Activated T-helper 2 cell treated with anti-CD3 and anti-CD28 coated beads, Interferon-gamma antibody, Interleukin-2, Interleukin-4, amounts not matched to agents 10 μg/mL and 5 μg/mL and 100 μg/mL, durations not matched to agents 14 hours and 24 hours and 36 hours (primary cell): ENCODE measurements at places on chromosomes 16 and 17. TPM values are rescaled to one million over a fixed set of nuclear protein-coding genes. Genes with fewer than 3 reads are reported as not detected.

The FASN gene
- total RNA-seq = 387 and 409 TPM in 2 replicates

The PNMT gene
- not detected in 2 replicates for total RNA-seq

The NOS2 gene
- total RNA-seq = 0.07 TPM in 1 of 2 replicates, not detected in the other

The PRSS8 gene
- total RNA-seq = not detected in 2 replicates

The TBX6 gene
- 2.7 and 2.9 TPM in 2 replicates for total RNA-seq

The CDYL2 gene
- total RNA-seq = 26.2 and 36.8 TPM in 2 replicates

The DPEP2 gene
- 3.7 and 4.3 TPM in 2 replicates for total RNA-seq

- H3K4me1 ChIP-seq = peaks cover 43% of the 10 kb centered on the region
- H3K27ac ChIP-seq = no peak within 1 kb of the TSS
- no peak within 1 kb of the TSS for H3K4me3 ChIP-seq
- peaks cover 79% of the 10 kb centered on the region for H3K27me3 ChIP-seq
- DNase-seq = no peak
- no peaks in the 10 kb centered on the region for H3K36me3 ChIP-seq
Observed at GRCh38 chr17:48589831-48590606, at the start of gene HOXB3. Gene HOXB3 (minus strand): TSS chr17:48590241. CDS start chr17:48552474, 37,767 bp downstream.

GRCh38 chr17:47902039-47902744 lies 6.2 kb downstream of the SP2 start:
- no peak for DNase-seq
- H3K4me3 ChIP-seq = no peak overlapping the region
- H3K36me3 ChIP-seq = peaks cover 17% of the 10 kb centered on the region
- no peaks in the 10 kb centered on the region for H3K27me3 ChIP-seq
- H3K27ac ChIP-seq = no peak overlapping the region

DNA sequence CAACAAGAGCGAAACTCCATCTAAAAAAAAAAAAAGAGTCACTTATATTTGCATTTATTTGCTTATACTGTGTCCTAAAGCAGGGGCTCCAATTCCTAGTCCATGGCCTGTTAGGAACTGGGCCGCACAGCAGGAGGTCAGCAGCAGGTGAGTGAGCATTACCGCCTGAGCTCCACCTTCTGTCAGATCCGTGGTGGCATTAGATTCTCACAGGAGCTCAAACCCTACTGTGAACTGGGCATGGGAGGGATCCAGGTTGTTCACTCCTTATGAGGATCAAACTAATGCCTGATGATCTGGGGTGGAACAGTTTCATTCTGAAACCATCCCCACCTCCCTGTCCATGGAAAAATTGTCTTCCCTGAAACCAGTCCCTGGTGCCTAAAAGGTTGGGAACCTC lies 24.9 kb downstream of the ITGB3 start:
- no peak overlapping the region for H3K27ac ChIP-seq
- no peak for DNase-seq
- H3K27me3 ChIP-seq = peaks cover 5% of the 10 kb centered on the region
- no peaks in the 10 kb centered on the region for H3K36me3 ChIP-seq
- no peak overlapping the region for H3K4me3 ChIP-seq

DNA sequence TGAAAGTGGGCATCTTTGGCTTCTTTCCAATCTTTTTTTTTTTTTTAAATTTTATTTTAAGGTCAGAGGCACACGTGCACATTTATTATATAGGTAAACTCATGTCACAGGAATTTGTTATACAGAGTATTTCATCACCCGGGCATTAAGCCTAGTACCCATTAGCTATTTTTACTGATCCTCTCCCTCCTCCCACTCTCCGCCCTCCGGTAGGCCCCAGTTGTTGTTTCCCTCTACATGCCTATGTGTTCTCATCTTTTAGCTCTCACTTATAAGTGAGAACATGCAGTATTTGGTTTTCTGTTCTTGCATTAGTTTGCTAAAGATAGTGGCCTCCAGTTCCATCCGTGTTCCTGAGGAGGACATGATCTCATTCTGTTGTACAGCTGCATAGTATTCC lies 108.5 kb downstream of the CYB561 start:
- no peak overlapping the region for H3K4me3 ChIP-seq
- DNase-seq = no peak
- H3K4me1 ChIP-seq = no peaks in the 10 kb centered on the region
- peaks cover 6% of the 10 kb centered on the region for H3K27me3 ChIP-seq
- H3K27ac ChIP-seq = no peak overlapping the region

- H3K4me1 ChIP-seq = no peaks in the 10 kb centered on the region
- H3K36me3 ChIP-seq = no peaks in the 10 kb centered on the region
- H3K27me3 ChIP-seq = peaks cover 12% of the 10 kb centered on the region
- no peak overlapping the region for H3K27ac ChIP-seq
- H3K4me3 ChIP-seq = no peak overlapping the region
Observed at GRCh38 chr16:1890024-1890707, 18.2 kb upstream of the MEIOB start.

DNA sequence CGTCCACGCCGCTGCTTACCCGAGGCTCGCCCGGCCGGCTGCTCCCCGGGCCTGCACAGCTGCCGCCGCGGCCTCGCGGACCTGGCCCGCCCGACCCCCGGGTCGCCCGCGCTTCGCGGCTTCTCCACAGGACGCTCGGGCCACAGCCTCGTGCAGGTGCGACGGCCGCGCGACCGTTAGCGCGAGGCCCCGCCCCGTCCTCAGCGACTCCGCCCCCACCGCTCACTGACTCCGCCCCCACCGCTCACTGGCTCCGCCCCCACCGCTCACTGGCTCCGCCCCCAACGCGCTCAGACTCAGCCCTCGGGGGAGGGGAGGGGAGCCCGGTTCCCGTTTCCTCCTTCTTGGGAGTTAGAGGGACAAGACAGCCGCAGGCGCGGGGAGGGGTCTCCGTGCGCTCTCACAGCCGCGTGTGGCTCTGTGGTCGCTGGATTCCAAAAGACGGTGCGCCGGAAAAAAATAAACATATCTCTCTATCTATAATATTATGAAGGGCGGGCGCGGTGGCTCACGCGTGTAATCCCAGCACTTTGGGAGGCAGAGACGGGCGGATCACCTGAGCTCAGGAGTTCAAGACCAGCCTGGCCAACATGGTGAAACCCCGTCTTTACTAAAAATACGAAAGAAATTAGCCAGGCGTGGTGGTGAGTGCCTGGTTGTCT lies at the start of gene MEIOB:
Gene MEIOB (minus strand): TSS at position 191 of the 662 bp plus-strand sequence. CDS start 3,989 bp downstream, outside the sequence.
- DNase-seq = peak; percentile 15
- no peak within 1 kb of the TSS for H3K27ac ChIP-seq
- no peaks in the 10 kb centered on the region for H3K4me1 ChIP-seq
- peak within 1 kb of the TSS; percentile 69 for H3K4me3 ChIP-seq
- no peaks in the 10 kb centered on the region for H3K36me3 ChIP-seq

DNA sequence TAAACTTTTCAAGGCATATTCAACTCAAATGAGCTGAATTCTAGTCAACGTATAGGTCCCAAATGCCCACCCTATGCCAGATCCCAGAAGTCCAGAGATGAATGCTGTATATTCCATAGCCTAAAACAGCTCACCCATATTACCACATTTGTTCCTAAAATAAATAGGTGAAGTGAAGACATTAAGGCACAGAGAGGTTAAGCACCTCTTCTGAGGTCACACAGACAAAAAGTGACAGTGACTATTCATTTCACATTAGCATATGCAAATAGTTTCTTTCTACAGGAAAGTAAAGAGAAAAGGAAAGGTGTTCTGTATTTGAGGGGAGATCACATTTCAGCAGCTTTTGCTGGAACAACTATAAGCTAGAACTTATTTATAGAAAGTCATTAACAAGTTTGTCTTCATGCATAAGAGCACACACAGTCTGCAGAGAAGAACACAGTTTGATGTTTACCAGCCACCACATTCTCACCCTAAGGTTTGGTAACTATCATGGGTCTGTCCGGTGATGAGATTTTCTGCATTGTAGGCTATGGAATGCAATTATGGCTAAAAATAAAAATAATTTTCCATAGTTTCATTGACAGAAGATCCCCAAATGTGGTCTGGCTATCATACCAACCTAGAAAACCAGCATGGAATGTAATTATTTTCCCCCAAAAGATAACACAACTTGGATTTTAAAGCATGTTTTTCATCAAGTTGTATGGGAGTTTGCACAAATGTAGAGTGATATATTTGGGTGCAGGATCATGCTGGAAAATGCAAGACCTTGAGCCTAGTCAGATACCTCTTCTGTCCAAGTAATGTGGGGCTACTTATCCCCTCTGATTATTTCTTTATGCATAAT lies 402.1 kb downstream of the UTP18 start:
- no peak overlapping the region for H3K27ac ChIP-seq
- H3K27me3 ChIP-seq = peaks cover 5% of the 10 kb centered on the region
- no peak overlapping the region for H3K4me3 ChIP-seq
- DNase-seq = no peak
- H3K4me1 ChIP-seq = peaks cover under 1% of the 10 kb centered on the region
- no peaks in the 10 kb centered on the region for H3K36me3 ChIP-seq

- H3K27me3 ChIP-seq = no peaks in the 10 kb centered on the region
- no peak for DNase-seq
- peaks cover 53% of the 10 kb centered on the region for H3K36me3 ChIP-seq
- no peak overlapping the region for H3K27ac ChIP-seq
Observed at GRCh38 chr16:20868890-20869289, 31.3 kb downstream of the DCUN1D3 start.

DNA sequence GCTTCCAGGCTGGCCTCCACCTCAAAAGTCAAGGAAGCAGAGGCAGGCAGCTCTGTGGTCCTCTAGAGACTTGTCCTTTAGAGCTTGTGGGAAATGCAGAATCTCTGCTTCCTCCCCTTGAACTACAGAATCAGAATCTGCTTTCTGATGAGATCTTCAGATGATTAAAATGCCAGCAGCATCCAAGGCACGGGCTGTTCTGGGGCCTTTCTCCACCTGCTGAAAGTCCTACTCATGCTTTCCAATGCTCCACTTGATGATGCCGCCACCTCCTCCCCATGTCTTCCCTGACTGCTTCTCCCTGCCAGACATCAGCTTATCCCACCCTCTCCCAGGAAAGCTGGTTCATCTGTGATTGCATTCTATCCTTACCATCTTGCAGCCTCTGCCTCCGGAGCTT lies 33.3 kb downstream of the CMTM3 start:
- no peak overlapping the region for H3K27ac ChIP-seq
- H3K4me1 ChIP-seq = no peaks in the 10 kb centered on the region
- peaks cover 15% of the 10 kb centered on the region for H3K27me3 ChIP-seq
- no peak for DNase-seq
- H3K36me3 ChIP-seq = no peaks in the 10 kb centered on the region
- no peak overlapping the region for H3K4me3 ChIP-seq

- no peak overlapping the region for H3K27ac ChIP-seq
- no peak for DNase-seq
- H3K4me1 ChIP-seq = no peaks in the 10 kb centered on the region
Observed at GRCh38 chr16:49556606-49557446, 183.2 kb downstream of the C16orf78 start.

DNA sequence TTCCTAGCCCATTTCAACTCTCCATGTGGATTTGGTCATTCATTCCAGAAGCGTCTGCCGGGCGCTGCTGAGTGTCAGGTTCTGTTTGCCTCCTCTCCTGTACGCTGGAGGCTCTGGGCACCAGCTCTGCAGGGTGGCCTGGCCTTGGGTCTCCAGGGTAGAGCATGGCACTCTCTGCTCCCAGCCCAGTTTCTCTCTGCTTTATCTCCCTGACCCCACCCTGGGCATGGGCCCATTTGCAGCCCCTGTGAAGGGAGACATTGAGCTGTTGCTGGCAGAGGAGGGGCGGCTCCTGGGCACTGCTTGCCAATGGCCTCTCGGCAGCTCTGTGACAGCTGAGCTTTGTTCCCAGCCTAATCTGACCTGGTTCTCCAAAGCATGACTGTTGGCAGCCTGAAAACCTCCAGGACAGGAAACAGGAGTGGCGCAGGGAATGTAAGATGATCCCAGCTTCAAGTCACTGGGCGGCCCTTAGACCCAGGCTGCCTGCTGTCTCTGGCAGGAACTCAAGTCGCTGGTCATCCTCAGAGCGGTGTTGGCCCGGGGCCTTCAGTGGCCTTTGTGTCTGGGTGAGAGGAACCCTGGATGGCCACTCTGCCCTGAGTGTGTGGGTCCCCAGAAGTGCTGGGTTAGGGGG lies 146.8 kb downstream of the SEC14L1 start:
- no peak overlapping the region for H3K4me3 ChIP-seq
- H3K27me3 ChIP-seq = peaks cover 12% of the 10 kb centered on the region
- no peak overlapping the region for H3K27ac ChIP-seq
- no peaks in the 10 kb centered on the region for H3K36me3 ChIP-seq

- peaks cover 44% of the 10 kb centered on the region for H3K36me3 ChIP-seq
- DNase-seq = no peak
- peaks cover 13% of the 10 kb centered on the region for H3K4me1 ChIP-seq
- H3K27me3 ChIP-seq = no peaks in the 10 kb centered on the region
- H3K27ac ChIP-seq = peak overlapping the region; percentile 21
- no peak overlapping the region for H3K4me3 ChIP-seq
Observed at GRCh38 chr16:19690196-19690595, 27.8 kb downstream of the KNOP1 start.

- H3K27me3 ChIP-seq = peaks cover 7% of the 10 kb centered on the region
- no peak overlapping the region for H3K27ac ChIP-seq
- no peak for DNase-seq
- H3K4me3 ChIP-seq = no peak overlapping the region
Observed at GRCh38 chr16:50523710-50524109, 24.5 kb upstream of the NKD1 start.

DNA sequence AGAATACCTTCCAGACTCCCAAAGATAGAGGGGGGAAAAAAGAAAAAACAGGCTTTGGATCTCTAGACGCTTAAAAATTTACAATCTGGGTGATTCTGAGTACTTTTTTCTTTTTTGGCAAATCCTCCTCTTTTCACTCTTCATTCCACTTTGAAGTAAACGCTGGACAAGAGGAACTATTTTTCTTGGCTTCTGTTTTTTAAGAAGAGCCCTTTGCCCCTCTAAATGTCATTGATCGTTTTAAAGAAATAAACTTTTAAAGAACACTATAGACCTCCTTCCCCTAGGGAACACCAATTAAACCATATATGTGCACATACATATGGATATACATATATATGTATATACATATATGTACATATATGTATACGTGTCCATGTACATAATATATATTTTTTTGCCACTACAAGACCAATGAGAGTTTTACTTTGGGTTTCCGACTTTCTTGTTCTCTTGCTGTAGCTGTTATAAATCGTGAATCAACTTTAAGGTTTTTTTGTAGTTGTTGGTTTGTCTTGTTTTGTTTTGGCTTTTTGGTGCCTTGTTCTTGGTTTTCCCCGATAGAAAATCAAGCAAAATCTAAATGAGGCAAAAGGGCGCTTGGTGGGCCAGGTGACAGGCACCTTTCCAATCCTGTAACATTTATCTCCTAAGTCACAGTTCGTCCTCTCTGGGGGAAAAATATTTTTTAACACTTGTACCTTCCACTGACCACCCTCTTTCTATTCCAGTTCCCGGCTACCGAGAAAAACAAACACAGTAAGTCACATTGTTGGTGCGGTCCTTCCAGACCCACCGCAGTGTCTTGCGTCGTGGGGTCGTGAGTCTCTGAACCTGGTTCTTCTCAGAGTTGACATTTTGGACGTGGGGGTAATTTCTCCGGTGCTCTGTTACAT lies 4.4 kb downstream of the FOXF1 start:
- peaks cover 63% of the 10 kb centered on the region for H3K27me3 ChIP-seq
- H3K4me1 ChIP-seq = peaks cover 6% of the 10 kb centered on the region
- DNase-seq = no peak
